Stimulated activated CD4-positive, alpha-beta T cell treated with anti-CD3 and anti-CD28 coated beads, Interleukin-2, amount 100 ng/mL, for 48 hours (primary cell): ENCODE measurements at places on chromosomes 13 and 19.

GRCh38 chr19:46189971-46190888, 39.3 kb upstream of the IGFL1 start:
- DNase-seq: no peak

- DNase-seq: no peak
Measured at GRCh38 chr13:25732111-25732865, 319.5 kb downstream of the SHISA2 start.

DNA sequence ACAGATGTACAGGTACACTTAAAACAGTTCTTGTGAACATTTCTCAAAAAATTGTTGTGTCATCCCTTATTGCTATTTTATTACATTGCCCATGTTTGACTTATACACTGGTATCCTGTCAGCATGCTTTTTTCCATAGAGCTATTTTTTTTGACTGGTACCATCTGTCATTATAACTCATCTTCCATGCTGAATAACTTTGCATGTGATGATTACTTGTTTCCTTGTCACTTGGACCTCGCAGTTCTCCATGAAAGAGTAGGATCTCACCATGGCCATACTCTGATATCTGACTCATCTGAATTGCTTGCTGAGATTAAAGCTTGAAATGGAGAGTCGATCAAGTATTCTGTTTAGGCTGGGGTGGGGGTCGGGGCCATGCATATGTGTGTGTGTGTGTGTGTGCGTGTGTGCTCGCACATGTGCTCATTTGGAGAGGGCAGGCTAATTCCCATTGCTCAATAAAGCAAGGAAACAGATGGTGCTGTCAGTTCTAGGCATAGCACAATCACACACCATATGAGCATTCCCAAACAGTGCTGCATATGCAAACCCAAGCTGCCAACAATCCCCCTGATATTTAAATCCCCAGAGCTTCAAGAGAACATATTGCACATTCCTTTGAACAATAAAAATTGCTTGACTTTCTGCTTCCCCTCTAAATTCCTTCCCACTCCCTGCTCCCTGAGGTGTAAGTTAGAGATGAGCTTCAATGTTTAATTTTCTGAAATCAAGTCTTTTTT, 62.9 kb downstream of the NHLRC3 start:
- DNase-seq: no peak

- DNase-seq: no peak
Measured at GRCh38 chr13:114020750-114021463, 47.0 kb upstream of the C13orf46 start.
